ENCODE measurements at places on chromosomes 1 and 21.

GRCh38 chr1:37038227-37039093 is 4.1 kb upstream of the GRIK3 start:
- DNase-seq: no peak
- H3K4me3 ChIP-seq: no peak overlapping the region
- H3K27me3 ChIP-seq: peaks cover 56% of the 10 kb centered on the region

- no peak overlapping the region for H3K4me3 ChIP-seq
- H3K4me1 ChIP-seq: no peaks in the 10 kb centered on the region
- DNase-seq: no peak
- H3K27ac ChIP-seq: no peak overlapping the region
These were observed 9.2 kb upstream of the SARS1 start for GRCh38 chr1:109204484-109204883.

DNA sequence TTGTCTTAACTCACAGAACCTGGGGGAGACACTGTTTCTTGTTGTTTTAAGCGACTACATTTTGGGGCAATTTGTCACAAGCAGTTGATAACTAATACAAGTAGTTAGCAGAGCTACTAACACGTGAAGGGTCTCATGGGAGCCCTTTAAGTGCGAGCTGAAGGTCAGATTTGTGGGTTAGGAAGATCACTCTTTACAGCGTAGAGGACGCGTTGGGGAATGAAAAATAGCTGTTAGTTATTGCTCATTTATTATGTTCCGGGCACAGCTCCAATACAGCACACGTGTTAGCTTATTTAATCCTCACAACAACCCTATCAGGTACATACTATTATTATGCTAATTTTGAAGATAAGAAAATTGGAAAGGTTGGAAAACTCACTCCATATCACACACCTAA is 95.9 kb downstream of the ACTL8 start:
- no peaks in the 10 kb centered on the region for H3K4me1 ChIP-seq
- no peaks in the 10 kb centered on the region for H3K27me3 ChIP-seq
- no peak for DNase-seq
- no peak overlapping the region for H3K27ac ChIP-seq

DNA sequence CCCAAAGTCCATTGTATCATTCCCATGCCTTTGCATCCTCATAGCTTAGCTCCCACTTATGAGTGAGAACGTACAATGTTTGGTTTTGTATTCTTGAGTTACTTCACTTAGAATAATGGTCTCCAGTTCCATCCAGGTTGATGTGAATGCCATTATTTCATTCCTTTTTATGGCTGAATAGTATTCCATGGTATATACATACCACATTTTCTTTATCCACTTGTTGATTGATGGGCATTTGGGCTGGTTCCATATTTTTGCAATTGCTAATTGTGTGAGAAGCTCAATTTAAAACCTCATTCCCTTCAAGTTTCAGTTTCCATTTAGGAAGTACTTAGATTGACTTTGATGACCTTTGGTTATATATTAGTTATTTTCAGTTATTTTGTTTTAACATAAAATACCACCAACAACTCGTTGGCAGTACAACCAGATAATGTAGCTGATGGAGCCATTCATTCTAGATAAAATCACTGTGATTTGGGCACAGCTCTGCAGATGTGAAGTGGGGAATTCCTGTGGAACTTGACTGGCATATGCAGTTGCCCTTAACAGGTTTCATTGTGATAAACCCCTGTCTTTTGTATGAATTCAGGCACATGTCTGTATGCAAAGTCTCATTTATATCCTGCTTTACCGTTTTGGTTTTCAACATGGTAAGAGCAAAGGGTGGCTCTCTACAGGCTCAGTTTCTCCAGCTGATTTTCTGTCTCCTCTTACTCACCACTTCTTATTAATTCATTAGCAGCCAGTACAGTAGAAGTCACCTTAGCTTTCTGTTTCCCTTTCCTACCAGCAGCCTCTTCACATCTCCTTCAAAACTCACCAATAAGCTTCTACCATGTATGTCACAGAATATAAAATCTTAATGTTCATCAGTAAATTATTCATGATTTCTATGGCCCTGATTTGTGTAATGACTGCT is 170.9 kb downstream of the C1orf21 start:
- H3K36me3 ChIP-seq: no peaks in the 10 kb centered on the region
- no peaks in the 10 kb centered on the region for H3K27me3 ChIP-seq
- H3K27ac ChIP-seq: no peak overlapping the region
- DNase-seq: no peak
- no peak overlapping the region for H3K4me3 ChIP-seq
- H3K4me1 ChIP-seq: peaks cover 11% of the 10 kb centered on the region

GRCh38 chr1:17773591-17774326 is 18.6 kb downstream of the ACTL8 start:
- DNase-seq: no peak
- H3K4me3 ChIP-seq: no peak overlapping the region
- no peaks in the 10 kb centered on the region for H3K4me1 ChIP-seq
- H3K36me3 ChIP-seq: no peaks in the 10 kb centered on the region
- H3K27ac ChIP-seq: no peak overlapping the region

DNA sequence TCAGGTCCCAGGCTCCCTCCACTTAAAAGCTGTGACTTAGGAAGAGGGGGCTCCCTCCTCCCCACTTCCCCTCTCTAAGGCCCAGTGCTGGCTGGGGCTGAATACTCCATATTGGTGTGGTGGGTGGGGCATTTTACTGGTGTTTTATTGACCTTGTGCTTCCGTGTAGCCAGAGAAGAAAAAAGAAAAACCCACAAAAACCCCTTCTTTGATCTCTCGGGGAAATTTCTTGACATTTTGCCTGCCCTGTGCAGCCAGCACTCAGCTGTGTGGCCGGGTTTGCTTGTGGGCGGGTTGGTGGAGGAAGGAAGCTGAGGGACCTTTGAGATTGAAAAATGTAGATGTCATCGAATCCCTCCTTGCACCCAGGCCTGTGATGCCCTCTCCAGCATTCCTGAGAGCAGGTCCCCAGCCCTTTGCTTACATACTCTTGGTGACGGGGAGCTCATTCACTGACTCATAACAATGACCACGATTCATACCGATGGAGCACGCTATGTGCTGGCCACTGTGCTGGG is 24.8 kb downstream of the TNFRSF8 start:
- H3K27ac ChIP-seq: no peak overlapping the region
- no peaks in the 10 kb centered on the region for H3K36me3 ChIP-seq
- DNase-seq: no peak

GRCh38 chr21:41598561-41599431 is 90.8 kb upstream of the TMPRSS2 start:
- H3K4me1 ChIP-seq: peaks cover 10% of the 10 kb centered on the region
- no peaks in the 10 kb centered on the region for H3K27me3 ChIP-seq
- peak overlapping the region; percentile 71 for H3K27ac ChIP-seq

DNA sequence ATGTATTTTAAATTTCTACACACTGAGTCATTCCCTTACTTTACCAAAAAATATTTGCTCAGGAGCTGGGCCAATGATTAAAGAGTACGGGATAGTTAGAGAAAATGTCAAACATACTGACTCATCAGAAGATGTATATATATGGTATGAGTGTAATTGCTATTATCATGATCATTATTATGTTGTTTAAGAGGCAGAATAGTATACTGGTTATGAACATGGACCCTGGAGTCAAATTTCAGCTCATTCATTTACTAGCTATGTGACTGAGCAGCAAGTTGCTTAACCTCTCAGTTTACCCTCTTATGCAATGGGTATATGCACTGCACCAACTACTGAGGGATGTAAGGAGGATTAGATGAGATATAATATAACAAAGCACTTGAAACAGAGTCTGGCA is 41.2 kb upstream of the USH2A start:
- no peak overlapping the region for H3K4me3 ChIP-seq
- H3K4me1 ChIP-seq: no peaks in the 10 kb centered on the region
- no peaks in the 10 kb centered on the region for H3K27me3 ChIP-seq

GRCh38 chr1:198265073-198265661 is 108.4 kb downstream of the NEK7 start:
- H3K4me3 ChIP-seq: no peak overlapping the region
- no peak overlapping the region for H3K27ac ChIP-seq
- H3K36me3 ChIP-seq: peaks cover 3% of the 10 kb centered on the region
- no peaks in the 10 kb centered on the region for H3K27me3 ChIP-seq
- H3K4me1 ChIP-seq: no peaks in the 10 kb centered on the region
- no peak for DNase-seq

- peaks cover 12% of the 10 kb centered on the region for H3K36me3 ChIP-seq
- no peak for DNase-seq
- H3K4me3 ChIP-seq: no peak overlapping the region
- no peak overlapping the region for H3K27ac ChIP-seq
- H3K27me3 ChIP-seq: no peaks in the 10 kb centered on the region
These were observed 50.8 kb upstream of the ARTN start for GRCh38 chr1:43882763-43883162.

DNA sequence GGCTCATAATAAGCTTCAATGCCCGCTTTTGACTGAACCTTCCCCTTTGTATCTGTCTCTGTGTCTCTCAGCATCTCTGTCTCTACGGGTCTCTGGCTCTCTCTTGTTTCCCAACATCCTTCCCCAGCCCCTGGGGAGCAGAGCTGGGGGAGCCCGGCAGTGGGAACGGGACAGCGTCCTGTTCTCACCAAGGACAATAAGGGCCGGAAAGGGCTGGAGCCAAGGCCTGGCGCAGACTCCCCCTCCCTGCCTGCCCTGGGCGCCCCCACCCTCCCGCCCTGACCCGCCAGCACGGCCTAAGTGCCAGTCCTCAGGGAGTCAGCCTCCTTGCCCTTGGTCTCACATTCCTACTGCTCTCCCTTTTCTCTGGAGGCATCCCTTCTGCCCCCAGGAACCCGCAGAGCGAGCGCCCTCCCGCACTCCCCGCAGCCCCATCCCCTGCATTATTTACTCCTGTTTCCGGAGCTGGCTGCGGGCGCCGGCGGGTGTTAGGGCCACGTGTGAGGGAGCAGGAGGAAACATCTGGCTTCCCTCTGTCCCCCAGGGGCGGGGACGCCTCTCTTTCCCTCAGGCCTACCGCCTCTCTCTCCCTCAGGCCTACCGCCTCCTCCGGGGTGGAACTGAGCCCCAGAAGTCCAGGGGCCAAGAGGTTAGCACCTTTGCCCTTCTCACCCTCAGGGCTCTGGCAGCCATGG is 6.5 kb downstream of the KRTCAP2 start:
- peak overlapping the region; percentile 87 for H3K27ac ChIP-seq
- H3K4me1 ChIP-seq: peaks cover 21% of the 10 kb centered on the region
- no peaks in the 10 kb centered on the region for H3K27me3 ChIP-seq
- peak overlapping the region; percentile 19 for H3K4me3 ChIP-seq
- H3K36me3 ChIP-seq: peaks cover 25% of the 10 kb centered on the region
- DNase-seq: peak; percentile 86

- peak overlapping the region; percentile 77 for H3K27ac ChIP-seq
- peaks cover 67% of the 10 kb centered on the region for H3K4me1 ChIP-seq
- no peaks in the 10 kb centered on the region for H3K27me3 ChIP-seq
- H3K4me3 ChIP-seq: no peak overlapping the region
- H3K36me3 ChIP-seq: no peaks in the 10 kb centered on the region
These were observed 20.0 kb downstream of the ADARB1 start for GRCh38 chr21:45094412-45094811.

DNA sequence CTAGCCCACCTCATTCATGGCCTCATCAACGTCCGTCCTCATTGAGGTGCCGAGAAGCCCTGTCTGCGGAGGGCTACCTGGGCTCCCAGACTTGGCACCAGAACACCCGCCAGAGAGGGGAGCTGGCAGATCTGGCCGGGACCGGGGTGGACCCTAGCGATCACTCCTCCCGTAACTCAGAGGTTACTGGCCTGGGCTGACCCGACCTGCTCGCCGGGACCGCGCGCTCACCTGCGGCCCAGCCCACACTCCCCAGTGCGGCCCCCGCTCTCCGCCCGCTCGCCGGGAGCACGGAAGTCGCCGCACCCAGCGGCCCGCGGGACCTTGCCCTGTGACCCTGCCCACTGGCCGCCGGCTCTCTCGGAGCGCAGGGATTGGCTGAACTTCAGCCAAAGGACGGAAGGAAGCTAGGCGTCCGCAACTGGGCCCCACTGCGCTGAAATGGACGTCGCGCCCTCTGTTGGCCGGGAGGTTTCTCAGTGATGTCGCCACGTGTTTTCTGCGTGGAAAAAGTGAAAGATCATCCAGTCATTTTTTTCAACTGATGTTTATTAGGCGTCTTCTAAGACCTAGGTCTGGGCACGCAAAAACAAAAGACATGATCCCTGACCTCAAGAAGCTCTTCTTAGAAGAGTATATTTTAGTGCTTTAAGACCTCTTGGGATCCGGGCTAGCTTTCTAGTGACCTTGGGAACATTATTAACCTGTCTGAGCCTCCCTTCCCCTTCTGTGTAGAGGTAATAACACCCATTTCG is at the start of gene SMIM12:
Gene SMIM12 (minus strand): TSS at position 304 of the 755 bp plus-strand sequence. CDS start 3,772 bp downstream, outside the sequence.
- peaks cover 16% of the 10 kb centered on the region for H3K36me3 ChIP-seq
- DNase-seq: peak; percentile 95
- H3K27me3 ChIP-seq: no peaks in the 10 kb centered on the region
- H3K4me3 ChIP-seq: peak within 1 kb of the TSS; percentile 69

- H3K4me3 ChIP-seq: no peak overlapping the region
- H3K36me3 ChIP-seq: no peaks in the 10 kb centered on the region
- H3K27ac ChIP-seq: no peak overlapping the region
- H3K27me3 ChIP-seq: no peaks in the 10 kb centered on the region
- H3K4me1 ChIP-seq: no peaks in the 10 kb centered on the region
- DNase-seq: peak; percentile 57
These were observed 6.4 kb downstream of the MT1HL1 start for GRCh38 chr1:236997882-236998281.

GRCh38 chr1:7932524-7933138 is 8.0 kb downstream of the TNFRSF9 start:
- no peak overlapping the region for H3K4me3 ChIP-seq
- H3K27ac ChIP-seq: no peak overlapping the region
- H3K36me3 ChIP-seq: no peaks in the 10 kb centered on the region
- H3K4me1 ChIP-seq: no peaks in the 10 kb centered on the region

GRCh38 chr1:88284066-88284465 is 400.0 kb upstream of the PKN2 start:
- H3K4me1 ChIP-seq: no peaks in the 10 kb centered on the region
- no peak overlapping the region for H3K27ac ChIP-seq
- no peaks in the 10 kb centered on the region for H3K36me3 ChIP-seq
- H3K4me3 ChIP-seq: no peak overlapping the region
- H3K27me3 ChIP-seq: no peaks in the 10 kb centered on the region

DNA sequence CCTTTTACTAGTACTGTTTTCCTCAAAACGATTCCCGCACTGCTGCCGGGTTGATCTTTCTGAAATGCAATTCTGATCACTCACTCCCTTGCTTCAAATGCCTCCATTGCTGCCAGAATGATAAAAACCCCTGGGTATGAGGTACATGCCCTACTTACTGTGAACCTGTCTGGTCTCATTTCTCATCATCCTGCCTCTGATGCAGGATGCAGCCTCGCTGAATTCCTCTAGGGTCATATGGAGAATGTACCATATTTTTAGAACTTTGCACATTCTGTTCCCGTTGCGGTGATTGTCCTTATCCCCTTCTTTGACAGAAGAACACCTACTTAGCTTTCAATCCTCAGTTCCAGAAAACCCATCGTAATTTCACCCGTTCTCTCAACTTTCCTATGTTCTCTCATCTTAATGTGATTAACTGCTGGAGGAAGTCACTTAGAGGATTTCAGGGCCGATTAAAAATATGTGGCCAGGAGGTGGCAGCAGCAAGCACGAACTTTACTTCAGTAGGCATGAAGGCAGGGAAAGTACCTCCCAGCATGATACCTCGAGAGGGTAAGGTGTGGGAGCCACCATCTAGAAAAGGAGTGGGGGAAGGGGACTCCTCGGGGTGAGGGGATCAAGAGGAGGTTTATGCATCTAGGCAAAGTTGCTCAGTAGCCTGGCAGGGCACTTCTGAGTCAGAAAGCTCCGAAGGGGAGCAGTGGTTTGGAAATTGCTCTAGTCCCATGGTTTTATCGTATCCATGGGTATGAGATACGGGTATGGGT is 361.5 kb upstream of the ZP4 start:
- no peaks in the 10 kb centered on the region for H3K27me3 ChIP-seq
- no peak overlapping the region for H3K27ac ChIP-seq
- no peak overlapping the region for H3K4me3 ChIP-seq
- H3K4me1 ChIP-seq: no peaks in the 10 kb centered on the region

GRCh38 chr1:37846647-37847339 is 12.6 kb downstream of the MTF1 start:
- no peak for DNase-seq
- H3K27ac ChIP-seq: no peak overlapping the region
- no peak overlapping the region for H3K4me3 ChIP-seq
- H3K36me3 ChIP-seq: peaks cover 10% of the 10 kb centered on the region
- H3K4me1 ChIP-seq: peaks cover 35% of the 10 kb centered on the region
